ENCODE measurements at places on chromosomes 11 and 22. TPM values are rescaled to one million over a fixed set of nuclear protein-coding genes. Genes with fewer than 3 reads are reported as not detected.

- DNase-seq = no peak
These were observed 570.0 kb downstream of the TBC1D22A start for GRCh38 chr22:47332246-47332980.

DNA sequence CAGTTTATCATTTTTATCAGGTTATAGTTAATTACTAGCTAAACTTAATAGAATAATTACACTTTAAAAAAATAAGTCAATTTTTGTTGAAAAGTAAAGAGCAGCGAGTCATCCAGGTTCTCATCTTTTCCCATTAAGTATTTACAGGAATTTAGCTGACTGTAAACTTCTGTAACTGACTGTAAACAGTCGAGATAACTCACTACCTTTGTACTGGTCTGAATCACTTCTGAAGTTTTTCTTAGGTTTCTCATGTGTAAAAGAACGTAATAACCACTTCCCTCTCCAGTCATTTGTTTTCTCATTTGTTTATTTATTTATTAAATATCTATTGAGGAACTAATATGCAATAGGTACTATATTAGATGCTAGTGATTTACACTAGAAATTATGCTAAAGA, 270.8 kb downstream of the DYNC2H1 start:
- no peak for DNase-seq

LGALS12 gene
- polyA plus RNA-seq = 0.19 TPM

MUC2 gene
- not detected for polyA plus RNA-seq
